IPS DF 6.9 (cell line): ENCODE measurements at places on chromosomes 11 and 22.

DNA sequence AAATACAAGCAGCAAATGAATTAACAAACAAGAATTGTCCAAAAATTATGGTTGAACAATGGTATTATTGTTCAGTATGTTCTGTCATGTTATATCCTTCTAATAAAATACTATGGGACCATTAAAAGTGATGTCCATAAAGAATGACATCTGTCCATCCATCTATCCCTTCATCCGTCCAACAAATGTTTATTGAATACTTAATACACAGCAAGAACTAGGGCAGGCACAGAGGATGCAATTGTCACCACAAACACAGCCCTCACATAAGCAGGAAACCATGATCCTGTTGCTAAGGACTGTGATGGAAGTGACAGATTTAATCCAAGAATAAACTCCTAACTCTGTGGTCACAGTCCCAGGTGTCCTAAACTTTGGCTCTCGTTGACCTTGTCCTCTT is 20.7 kb upstream of the B3GAT1 start:
- DNase-seq: no peak

GRCh38 chr22:49550141-49550430 is 277.6 kb downstream of the BRD1 start:
- no peak for DNase-seq

- no peak for DNase-seq
Observed at GRCh38 chr11:32312206-32312817, 123.0 kb downstream of the WT1 start.

DNA sequence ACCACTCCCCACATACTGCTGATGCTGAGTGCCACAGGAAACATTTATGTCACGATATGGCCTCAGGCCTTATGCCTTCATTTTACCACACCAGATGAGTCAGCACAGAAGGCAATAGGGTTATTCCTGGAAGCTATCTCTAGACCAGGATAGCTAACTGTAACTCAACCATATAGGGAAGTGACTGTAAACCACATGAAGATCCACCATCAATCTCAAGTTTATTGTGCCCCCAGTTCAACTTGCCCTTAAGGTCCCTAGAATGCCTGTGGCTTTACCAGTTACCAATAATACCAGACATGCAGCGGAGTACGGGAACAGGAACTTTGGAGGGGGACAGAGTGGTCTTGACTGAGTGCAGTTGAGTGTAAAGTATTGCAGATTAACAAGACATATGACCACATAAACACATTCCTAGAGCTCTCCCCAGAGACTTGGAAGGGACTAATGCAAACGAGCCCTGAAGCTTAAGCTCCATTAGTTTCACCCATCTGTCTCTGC is 180.9 kb downstream of the KIF18A start:
- no peak for DNase-seq

- no peak for DNase-seq
Observed at GRCh38 chr22:41777749-41778425, 22.6 kb upstream of the CCDC134 start.

- no peak for DNase-seq
Observed at GRCh38 chr22:43017525-43018460, 2.8 kb upstream of the PACSIN2 start.

- no peak for DNase-seq
Observed at GRCh38 chr22:35930933-35931332, 97.7 kb downstream of the RBFOX2 start.

DNA sequence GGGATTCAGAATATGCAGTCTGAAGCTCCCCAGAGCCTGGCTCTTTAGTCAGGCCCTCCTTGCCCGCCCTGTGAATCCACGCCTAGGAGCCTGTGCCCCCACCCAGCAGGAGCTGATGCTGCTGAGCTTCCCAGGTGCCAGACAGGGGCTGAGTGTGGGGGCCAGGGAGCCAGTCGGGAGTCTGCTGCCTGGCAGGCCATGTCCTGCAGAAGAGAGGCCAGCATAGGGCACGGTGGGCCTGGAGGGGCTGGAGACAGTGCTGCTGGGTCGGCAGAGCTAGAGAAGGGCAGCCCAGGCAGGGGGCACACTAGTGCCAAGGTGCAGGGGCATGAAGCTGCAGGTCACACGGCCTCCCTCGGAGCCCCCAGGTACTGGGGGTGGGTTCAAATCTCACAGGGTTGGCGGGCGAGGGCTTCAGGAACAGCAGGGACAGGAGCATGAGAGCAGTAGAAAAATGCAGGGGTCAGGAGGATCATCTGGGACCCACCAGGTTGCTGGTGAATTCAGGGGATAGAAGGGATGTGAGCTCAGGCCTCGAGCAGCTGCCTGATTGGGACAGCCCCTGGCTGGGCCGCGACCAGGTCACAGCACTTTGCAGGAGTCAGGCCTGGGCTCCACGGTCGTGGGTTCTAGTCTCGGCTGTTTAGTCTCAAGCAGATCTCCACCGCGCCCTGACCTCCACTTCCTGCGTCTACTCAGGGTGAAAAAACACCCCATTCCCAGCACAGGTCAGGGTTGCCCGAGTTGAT is 4.1 kb upstream of the SEPTIN5 start:
- DNase-seq: no peak

DNA sequence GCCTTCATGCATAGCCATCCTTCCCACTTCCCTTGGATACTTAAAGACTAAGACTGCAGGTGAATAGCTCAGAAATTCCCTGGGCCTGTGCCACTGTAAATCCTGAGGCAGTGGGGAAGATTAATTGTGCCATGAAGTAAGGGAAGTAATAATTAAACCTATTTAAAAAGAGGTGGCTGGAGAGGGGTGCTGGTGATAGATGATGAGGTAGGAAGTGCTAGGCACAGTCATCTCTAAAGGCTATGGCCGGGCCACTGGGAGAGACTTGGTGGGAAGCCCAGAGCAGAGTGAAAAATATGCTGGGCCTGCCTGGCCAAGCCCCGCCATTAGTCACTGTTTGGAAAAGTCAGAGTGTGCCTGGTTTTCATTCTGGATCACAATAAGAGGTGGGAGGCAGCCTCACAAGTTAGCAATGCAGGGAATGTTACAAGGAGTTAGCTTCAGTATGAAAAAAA is 197.2 kb upstream of the PITPNB start:
- no peak for DNase-seq

GRCh38 chr22:21958360-21959273 is 6.0 kb upstream of the PPM1F start:
- DNase-seq: no peak

GRCh38 chr22:49517211-49517610 is 310.5 kb downstream of the BRD1 start:
- DNase-seq: no peak

- DNase-seq: no peak
Observed at GRCh38 chr11:110279881-110280280, 16.5 kb downstream of the RDX start.

GRCh38 chr11:35261197-35261596 is 122.2 kb downstream of the CD44 start:
- DNase-seq: no peak

DNA sequence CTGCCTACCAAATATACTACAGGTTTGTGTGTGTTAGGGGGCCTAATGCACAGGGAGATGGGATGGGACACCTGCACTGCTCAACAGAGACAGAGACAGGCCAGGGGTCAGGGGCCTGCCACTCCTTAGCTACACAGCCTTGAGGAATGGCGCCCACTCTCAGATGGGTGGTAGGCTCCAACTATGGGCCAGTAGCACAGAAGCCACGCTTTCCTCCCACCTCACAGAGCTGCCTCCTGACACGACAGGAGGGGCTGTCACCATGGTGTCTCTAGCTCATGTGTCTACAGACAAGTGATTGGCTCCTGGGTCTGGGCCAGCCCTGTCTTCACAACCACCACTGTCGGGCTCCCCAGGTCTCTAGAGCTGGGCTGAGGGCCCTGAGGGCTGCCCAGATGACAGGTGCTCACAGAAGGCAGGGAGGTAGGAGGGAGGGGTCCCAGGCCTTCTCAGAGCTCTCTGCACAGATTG is 81.8 kb downstream of the DGCR2 start:
- no peak for DNase-seq

- no peak for DNase-seq
Observed at GRCh38 chr22:49091917-49092545, 735.6 kb downstream of the BRD1 start.
